ENCODE measurements at places on chromosomes 4 and X.

- no peak for DNase-seq
Observed at GRCh38 chr4:94221916-94222315, 14.3 kb downstream of the SMARCAD1 start.

- DNase-seq: peak; percentile 57
Observed at GRCh38 chr4:1130316-1131186, 17.2 kb upstream of the RNF212 start.

- DNase-seq: no peak
Observed at GRCh38 chrX:13287816-13288215, 32.0 kb downstream of the ATXN3L start.

DNA sequence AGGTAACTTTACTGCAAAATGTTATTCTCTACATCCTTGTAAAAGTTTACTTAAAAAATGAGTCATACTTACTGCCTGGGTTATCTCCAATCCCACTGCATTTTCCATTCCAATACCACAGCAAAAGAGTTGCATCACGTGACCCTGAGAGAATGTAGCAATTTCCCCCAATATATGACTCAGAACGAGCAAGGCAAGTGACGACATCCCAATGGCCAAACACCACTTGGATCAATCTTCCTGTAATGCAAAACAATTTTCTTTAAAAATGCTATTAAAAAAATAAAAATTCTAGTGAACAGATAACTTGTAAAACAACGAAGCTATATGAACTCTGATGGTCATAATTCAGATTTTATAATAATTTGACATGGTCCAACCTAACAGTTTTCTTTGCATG, 224.3 kb downstream of the DCLK2 start:
- no peak for DNase-seq

- no peak for DNase-seq
Observed at GRCh38 chr4:6591781-6592180, 16.8 kb downstream of the MAN2B2 start.

GRCh38 chrX:135480076-135480475, 40.4 kb upstream of the INTS6L start:
- no peak for DNase-seq

- no peak for DNase-seq
Observed at GRCh38 chr4:47462799-47463234, 685 bp downstream of the COMMD8 start.

DNA sequence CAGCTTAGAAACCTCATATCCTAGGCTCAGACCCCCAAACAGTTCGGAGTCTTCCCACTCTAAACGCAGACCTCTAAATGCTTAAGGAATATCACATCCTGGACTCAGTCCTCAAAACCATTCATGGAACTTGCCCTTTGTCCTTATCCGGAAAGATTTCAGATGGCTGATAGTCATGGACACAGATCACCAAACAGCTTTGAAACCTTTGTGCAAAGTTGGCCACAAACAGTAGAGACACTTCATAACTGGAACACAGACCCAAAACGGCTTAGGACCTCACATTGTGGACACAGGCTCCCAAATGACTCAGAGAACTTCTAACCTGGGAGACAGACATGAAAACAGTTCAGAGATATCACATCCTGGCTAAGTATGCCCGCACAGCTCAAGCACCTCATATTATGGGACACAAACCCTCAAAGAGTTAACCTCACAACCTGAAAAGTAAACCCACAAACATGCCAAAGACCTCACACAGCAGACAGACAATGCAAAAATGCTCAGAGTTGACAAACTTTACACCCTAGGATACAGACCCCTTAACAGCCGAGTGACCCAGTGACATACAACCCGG, 15.5 kb downstream of the SUV39H1 start:
- DNase-seq: no peak

- DNase-seq: no peak
Observed at GRCh38 chrX:20218836-20219505, 47.7 kb downstream of the RPS6KA3 start.

- no peak for DNase-seq
Observed at GRCh38 chrX:96924581-96924980, 40.9 kb downstream of the RPA4 start.

DNA sequence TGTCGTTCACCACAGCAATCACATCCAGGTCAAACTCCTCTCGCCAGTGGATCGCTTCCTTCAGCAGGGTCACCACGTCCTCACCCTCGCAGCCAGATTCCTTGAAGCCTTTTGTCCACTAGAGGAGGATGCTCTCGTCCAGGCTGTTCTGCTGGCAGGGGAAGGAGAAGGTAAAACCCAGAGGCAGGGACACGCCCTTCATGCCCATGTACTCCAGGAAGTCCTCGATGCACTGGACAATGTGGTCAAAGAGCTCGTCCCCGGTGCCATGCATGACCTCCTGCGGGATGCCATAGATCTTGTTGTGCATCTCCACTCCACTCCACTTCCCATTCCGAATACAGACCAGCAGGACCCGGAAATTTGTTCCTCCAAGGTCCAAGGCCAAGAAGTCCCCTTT, 152.4 kb downstream of the TENT5D start:
- no peak for DNase-seq

Measured in stimulated activated CD4-positive, alpha-beta T cell treated with anti-CD3 and anti-CD28 coated beads, Interleukin-15, amount 100 ng/mL, for 1 hour (primary cell).